ENCODE measurements at places on chromosomes 2 and 18.

DNA sequence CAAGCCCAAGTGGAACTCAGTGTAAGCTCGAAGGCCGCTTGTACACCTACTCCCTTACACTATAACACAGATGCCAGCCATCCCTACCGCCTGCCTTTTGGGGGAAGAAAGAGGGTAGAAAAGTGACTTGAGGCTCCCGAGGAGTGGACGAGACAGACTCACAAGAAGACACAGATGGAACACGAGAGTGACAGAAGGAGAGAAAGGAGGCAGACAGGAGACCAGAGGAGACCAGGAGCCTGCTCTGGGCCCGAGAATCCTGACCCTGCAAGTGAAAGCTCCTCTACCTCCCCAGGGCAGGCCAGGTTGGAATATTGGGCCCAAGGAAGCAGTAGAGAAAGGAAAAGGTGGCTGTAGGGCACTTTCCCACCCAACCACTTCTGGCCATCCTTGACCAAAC, 23.4 kb upstream of the TNS1 start:
- no peak for DNase-seq

- peak; percentile 99 for DNase-seq
These were observed 92.7 kb upstream of the FN1 start for GRCh38 chr2:215528555-215528954.

DNA sequence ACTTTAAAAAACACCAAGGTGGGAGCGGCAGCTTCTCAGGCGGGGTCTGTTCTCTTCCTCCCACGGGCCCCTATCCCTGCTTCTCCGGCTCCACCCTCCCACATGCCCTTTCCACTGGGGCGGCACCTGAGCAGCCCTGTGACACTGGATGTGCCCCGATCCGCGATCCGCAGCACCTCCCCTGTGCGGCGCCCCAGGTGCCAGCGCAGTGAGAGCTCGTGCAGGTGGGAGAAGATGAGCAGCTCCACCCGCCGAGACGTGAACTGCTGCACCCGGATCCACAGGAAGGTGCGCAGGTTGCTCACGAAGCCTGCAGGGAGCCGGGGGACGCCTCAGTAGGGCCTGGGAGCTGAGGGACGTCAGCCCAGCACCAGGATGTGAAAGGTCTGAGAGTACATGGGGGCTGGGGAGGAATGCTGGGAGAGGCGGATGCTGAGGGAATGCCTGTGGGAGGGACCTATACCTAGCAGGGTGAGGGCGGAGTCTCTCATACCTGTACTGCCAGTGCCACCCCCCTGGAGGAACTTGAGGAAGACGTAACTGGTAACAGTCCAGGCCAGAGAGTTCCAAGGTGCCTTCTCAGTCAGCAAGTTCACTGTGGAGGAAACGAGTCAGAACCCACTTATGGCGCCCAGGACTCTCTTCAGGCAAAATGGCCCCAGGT, 2.8 kb downstream of the ABCB6 start:
- no peak for DNase-seq

DNA sequence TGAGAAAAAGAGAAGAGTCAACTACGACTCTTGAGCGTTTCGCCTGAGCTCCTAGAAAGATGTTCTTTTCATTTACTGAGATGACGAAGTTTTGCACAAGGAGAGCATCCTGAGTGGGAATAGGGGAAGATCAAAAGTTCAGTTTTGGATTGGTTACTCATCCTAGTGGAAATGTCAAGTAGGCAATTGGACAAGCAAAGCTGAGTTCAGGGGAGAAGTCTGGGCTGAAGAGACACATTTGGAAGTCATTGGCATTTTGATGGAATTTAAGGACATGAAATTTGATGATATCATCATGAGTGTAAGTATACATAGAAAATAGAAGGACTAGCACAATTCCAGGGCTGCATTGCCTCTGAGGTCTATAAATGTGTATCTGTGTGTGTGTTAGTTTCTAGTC, 416.6 kb downstream of the RAD51AP2 start:
- DNase-seq = peak; percentile 25

DNA sequence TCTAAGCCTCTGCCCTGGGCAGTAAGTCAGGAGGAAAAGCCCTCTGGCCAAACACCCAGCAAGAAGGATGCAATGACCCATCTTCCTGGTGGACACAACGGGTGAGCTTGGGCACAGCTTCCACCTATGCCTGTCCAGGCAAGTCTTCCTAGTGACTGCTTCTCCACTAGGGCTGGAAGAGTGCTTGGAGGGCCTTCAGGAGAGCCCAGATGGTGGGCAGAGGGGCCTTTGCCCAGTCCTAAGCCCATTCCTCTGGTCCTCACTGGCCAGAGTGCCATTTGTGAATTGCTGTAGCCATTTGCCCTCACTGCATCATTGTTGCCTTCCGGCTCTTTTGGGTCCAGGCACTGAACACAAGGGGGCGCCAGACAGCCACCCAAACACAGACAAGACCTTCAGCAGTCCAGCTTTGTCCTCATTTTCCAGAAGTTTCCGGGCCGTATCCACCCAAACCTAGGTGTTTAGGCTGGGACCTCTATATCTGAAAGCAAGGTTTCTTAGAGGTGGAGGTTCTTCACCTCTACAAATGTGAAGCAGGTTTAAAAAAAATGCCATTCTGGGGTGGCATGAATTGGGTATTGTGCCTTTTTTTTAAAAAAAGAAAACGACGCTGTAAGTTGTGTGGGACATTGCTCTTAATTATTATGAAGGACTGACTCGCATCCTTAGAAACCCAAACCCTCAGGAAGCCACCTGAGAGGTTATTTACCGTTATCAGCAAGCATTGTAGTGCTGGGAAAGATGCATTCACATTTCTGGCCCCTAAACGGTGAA, 29.5 kb downstream of the PAX8 start:
- peak; percentile 88 for DNase-seq

DNA sequence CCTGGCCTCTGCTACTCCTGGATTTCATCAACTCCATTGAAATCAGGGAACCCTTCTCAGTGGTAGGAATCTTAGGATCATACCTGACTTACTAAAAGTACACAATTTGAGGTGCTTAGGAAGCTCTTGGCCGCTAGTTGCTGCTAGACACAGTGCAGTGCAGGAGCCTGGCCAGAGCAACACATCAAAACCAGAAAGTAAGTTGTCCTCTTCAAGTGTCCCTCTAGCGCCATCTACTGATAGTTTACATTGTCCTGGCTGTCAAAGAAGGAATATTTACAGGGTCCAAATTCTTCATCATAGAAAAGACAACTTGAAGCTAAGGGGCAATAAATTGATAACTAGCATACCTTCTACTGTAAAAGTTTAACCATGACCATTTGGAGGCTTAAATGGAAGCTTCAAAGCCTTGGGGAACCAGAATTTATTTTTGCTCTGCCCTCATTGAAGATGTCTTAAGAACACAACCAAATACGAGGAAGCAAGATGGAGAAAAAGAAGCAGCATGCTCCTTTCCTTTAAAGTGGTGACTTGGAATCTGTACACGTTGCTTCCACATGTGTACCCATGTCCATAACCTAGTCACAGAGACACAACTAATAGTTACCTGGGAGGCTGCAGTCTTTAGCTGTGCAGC, 889.1 kb upstream of the GCFC2 start:
- peak; percentile 74 for DNase-seq

DNA sequence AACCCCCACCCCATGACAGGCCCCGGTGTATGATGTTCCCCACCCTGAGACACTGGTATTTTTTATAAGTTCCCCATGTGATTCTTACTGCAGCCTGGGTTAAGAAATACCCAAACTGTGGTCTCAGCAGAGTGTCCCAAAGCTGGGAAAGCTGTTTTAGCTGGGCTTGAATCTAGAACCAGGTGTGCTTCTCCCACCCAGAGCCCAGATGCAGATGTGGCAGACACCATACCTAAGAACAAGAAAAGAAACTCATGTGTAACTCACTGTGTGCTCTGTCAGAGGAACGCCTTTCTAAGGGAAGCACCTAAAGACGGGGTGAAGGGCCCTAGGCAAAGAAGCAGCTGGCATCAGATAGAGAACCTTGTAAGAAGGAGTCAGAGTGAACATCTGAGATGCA, 23.9 kb downstream of the DOK1 start:
- DNase-seq = no peak

DNA sequence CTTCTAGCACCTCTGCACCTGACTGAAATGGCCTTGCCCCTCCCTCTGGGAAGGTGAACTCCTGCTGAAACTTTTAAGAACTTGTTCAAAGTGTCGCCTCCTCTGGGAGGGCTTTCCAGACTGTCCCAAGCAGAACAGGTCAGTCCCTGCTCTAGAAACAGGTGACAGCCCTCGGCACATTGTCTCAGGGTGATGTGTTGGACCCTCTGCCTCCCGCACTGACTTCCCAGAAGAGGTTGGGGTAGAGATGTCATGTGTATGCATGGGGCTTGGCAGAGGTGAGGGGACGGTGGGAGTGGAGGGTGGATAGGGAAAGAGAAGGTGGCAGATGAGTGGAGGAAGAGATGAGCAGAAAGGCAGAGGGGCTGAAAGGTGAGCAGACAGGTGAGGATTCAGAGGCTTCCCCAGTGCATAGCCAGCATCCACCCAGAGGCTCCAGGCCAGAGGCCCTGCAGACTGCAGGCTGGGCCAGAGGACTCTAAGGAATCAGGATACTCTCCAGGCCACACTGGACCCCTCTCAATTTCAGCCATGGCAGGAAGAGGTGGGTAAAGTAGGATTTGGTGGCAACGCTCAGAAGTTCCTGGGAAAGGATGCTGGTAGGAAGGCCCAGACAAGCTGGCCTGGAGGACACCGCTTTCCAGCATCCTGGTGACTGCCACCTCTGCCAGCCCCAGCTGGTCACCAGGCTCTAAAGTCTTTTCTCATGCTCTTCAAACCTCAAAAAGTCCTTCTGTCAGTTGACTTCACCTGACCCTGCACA, 24.8 kb upstream of the TNS1 start:
- no peak for DNase-seq
